ENCODE measurements at places on chromosomes 12 and 14.

GRCh38 chr14:81584495-81584894, 50.8 kb upstream of the SEL1L start:
- no peak for DNase-seq

DNA sequence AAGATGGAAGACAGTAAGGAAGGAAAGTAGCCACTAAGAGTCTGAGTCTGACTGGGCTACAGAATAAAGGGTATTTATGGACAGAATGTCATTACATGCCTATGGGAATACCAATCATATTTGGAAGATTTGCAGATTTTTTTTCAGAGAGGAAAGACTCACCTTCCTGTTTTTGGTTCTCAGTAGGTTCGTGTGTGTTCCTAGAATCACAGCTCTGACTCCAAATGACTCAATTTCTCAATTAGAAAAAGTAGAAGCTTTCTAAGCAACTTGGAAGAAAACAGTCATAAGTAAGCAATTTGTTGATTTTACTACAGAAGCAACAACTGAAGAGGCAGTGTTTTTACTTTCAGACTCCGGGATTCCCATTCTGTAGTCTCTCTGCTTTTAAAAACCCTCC, 15.4 kb upstream of the PAPLN start:
- no peak for DNase-seq

DNA sequence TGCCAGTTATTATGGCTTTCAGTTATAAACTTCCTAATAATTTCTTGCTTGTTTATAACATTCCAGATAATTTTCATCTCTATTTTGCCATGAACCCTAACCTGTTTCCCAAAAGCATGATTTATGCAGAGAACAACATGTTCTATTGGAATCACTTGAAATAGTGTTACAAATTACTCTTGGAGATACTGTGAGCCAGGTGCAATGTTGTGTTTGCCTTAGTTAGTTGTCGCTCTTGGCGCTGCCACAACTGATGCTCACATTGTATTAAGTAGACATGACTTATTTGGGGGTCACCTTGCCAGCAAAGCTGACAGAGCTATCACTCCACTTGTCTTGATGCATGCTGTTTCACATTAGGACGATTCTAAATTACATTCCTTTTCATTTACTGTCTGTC, 49.4 kb downstream of the TSPAN8 start:
- DNase-seq = no peak

- DNase-seq = no peak
Measured at GRCh38 chr14:59275668-59276067, 87.2 kb downstream of the DAAM1 start.

GRCh38 chr12:19431407-19432308, 7.6 kb upstream of the AEBP2 start:
- no peak for DNase-seq

- DNase-seq = no peak
Measured at GRCh38 chr14:105979446-105979845, 453.1 kb downstream of the TMEM121 start.

GRCh38 chr12:94458877-94459727, 565 bp downstream of the CEP83 start:
- DNase-seq = no peak

- DNase-seq = no peak
Measured at GRCh38 chr12:68474467-68475204, 136.1 kb upstream of the RAP1B start.

- DNase-seq = no peak
Measured at GRCh38 chr12:130220706-130221100, 58.4 kb downstream of the FZD10 start.

DNA sequence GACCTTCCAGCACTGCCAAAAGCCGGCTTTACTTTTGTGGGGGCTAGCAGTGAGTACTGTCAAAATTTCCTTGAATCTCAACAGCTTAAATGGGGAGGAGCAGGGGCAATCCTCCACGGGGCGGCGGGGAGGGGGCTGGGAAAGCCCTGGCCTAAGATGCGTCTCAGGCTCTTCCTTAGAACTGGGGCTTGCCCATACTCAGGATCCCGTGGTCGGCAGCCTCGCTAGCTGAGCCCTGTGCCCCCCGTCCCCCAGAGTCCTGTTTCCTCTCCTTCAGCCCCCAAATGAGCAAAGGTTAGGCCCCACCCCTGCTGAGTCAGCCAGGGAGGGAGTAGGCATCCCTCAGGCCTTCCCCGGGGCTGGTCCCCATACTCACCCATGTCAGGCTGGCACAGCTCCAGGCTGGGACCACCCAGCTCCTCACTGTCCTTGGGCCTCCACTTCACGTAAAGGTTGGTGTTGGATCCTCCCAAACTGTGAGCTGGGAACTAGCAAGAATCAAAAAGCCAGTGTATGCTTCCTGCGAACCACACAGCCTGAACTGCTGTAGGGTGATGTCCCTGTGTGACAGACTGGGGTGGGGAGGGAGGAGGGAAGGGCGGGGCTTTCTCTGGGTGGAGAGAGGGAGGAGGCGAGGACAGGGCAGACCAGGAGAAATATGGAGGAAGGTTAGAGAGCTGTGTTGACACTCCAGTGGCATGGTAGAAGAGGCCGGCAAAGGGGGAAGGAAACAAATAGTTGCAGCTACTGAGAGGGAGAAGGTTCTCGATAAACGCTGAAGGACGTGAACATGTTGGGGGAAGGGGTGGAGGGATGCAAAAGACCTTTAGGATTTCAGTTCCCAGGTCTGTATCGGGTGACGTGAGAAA, 5.9 kb upstream of the BAZ2A start:
- peak; percentile 90 for DNase-seq

DNA sequence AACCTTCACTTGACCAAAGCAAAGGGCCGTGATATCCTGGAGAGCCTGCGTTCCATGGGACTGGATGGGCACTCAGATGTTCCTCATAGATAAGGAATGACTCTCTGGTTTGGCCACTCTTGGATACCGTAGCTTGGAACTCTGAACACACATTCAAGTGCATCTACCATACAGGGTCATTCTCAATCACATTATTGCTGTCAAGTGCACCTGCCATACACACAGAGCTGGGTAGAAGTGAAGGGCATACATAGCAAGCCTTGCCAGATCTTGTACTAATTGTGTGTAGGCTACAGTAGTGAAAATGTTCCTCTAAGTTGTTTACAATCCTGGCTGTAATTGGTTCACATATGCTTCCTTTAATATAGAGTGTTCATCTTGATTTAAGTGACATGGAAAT, 58.3 kb downstream of the PELI2 start:
- no peak for DNase-seq

DNA sequence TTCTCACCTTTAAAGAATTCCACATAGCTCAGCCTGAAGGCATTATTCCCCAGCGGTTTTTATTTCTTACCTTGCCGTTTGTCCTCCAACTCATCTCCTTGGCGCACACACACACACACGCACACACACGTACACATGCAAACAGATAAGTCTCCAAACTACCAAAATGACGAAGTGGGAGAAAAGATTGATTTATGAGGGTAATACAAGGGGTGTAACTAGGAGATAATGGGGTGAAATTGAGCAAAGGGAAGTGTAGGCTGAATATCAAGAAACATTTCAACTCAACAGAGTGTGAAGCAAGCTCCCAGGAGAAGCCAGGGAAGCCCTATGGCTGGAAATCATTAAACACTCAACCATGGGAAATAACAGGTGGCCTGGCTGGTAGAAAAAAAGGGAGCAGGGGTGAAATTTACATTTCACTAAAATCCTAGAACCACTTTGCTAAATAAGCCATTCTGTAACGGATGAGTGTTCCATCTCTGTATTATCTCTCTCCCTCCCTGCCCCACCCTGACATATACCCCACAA, 41.0 kb downstream of the GRIN2B start:
- DNase-seq = no peak

Measured in 8988T (cell line).